ENCODE measurements at places on chromosomes 16 and 17.

DNA sequence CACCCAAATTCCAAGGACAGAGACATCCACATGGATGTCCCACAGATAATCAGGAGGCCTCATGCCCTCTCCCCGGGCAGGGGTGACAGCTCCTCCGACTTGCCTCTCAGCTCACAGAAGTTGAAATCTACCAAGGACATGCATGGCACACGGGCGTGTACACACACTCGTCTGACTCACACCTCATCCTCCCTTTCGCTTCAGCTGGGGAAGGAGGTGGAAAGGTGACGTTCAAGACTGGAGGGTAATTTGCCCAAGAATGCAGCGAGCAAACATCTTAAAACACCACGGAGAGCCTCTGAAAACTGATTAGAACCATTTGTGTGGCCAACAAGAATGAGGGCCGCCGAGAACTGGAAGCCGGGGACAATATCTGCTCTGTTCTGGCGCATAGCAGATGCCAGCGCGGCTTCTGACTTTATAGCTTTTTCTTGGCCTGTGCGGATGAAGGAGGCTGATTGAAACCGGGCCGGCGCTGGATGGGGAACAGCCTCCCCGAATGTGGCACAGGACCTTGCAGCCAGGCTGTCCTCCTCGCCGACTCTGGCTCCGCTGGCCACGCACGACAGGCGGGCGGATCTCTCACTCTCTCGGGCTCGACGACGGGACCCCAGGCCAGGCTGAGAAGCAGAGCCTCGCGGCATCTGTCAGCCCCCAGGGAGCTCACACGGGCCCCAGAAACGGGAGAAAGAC, 100.9 kb downstream of the C16orf95 start:
- no peak for DNase-seq

DNA sequence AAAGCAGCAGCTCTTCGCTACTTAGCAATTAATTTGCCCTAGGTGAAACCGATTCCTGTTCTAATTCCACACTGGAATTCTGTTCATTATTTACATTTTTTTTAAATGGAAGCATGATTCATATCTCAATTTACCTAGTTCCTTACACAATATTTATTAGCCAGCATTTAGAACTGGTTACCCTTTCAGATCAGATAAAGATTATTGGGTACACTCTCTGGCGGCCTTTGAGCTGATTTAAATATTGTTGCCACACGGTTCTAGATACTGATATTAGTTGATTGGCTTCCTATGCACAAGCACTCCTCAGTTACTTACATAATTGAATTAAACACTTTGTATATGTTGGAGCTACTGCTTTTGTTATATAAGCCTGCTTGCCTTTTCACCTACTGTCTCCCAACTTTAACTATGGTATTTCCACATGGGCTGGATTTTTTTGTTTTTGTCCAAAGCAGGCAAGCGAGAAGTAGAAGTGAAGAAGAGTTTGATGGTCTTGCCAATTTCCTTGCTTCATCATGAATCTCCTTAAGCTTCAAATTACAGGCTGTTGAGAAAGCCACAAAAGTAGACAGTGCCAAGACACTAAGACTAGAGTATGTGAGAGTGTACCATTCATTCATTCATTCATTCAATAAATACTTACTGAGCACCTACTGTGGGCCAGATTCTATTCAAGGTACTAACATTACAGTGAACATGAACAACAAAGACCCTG, 3.9 kb upstream of the ALDH3A2 start:
- DNase-seq = no peak

GRCh38 chr16:49910541-49911071, 54.7 kb upstream of the ZNF423 start:
- DNase-seq = no peak

DNA sequence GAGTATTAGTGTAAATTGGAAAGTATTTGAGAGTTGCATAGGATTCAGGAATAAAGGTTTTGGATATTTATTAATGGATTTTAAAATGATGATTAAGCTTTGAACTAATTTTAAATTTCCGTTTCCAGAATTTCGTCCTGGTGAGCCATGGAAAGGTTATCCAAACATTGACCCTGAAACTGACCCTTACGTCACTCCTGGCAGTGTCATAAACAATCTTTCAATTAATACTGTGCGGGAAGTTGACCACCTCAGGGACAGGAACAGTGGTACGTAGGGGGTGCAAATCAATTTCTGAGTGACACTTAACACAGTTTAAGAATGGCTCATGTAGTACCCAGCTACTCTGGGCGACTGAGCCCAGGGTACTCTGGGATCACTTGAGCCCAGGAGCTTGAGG, 29.1 kb upstream of the SLC5A11 start:
- DNase-seq = no peak

DNA sequence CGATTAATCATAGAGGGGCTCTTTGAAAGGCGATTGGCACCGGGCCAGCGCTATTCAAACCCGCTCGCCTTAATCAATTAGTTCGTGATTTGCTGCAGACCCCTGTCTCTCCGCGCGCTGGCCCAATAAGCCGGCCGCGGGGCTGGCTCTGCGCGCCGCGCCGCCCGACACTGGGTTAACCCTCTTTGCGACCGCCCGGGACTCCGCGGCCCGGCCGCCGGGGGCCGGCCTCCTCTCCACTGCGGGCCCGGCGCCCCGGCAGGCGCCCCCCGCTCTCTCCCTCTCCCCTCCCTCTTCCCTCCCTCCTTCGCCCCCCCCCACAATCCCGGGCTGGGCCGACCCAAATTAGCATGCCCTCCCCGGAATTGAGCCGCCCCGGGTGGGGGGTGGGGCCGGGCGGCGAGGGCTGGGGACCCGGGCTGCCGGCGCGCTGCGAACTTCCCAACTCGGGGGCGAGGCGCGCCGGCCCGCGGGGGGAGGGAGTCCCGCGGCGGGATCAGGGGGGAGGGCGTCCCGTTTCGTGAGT, 428 bp upstream of the SALL1 start:
- DNase-seq = no peak

DNA sequence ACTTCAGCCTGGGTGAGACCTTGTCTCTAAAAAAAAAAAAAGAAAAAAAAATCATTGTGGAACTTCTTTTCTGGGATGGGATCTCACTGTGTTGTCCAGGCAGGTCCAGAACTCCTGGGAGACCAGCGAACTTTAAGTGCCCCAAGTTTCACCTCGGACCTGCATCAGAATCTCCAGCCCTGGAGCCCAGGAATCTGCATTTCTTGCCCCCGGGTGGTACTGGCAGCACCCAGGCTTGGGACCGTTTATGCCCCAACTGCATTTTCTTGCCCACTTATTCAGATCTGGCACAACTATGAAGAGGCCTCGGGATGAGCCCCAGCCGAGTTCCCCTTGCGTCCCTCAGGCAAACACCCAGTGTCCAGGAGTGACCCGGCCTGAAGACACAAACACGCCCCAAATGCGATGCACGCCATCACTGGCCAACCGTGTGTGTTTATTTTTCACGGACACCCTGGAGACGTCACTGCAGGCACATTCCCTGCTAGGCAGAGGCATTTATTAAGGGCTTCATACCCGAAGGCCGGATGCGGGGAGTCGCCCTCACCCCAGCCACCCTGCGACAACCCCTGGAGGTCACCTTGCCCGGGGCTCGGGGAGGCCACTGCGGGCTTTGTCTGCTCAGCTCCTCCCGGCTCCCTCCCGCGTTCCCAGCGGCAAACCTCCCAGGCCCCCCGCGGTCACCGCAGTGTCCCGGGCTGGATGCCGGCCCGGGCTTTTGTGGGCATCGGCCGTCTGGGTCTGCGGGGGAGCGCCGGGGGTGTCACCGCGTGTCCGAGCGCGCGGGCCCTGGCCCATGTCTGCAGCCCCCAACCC, 684 bp upstream of the SPIRE2 start:
- no peak for DNase-seq

- DNase-seq = no peak
Measured at GRCh38 chr17:80621997-80622357, 77.3 kb downstream of the RPTOR start.

DNA sequence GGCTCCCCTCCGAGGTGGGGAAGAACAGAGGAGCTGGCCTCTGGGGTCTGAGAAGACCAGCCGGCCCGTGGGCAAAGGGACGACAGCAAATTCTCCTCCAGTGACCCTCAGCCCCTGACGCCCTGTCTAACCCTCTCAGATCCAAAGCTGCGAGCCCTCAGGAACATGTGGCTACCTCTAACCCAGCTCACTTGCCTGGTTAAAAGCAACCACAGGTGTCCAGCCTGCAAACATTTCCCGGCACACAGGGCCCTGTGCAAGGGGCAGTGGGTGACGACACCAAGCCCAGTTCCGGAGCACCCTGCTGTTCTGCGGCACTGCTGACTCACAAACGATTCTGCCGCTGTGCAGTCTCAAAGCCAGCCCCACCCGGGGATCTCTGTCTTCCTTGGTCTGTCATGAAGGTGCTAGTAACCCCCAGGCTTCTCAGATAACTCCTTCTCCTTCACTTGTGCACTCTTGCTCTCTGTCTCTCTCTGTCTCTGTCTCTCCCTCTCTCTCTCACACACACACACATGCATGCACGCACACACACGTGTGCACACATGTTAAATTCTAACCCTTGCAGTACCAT, 23.0 kb downstream of the WNT3 start:
- no peak for DNase-seq

GRCh38 chr16:24652803-24653202, 76.6 kb upstream of the TNRC6A start:
- no peak for DNase-seq

DNA sequence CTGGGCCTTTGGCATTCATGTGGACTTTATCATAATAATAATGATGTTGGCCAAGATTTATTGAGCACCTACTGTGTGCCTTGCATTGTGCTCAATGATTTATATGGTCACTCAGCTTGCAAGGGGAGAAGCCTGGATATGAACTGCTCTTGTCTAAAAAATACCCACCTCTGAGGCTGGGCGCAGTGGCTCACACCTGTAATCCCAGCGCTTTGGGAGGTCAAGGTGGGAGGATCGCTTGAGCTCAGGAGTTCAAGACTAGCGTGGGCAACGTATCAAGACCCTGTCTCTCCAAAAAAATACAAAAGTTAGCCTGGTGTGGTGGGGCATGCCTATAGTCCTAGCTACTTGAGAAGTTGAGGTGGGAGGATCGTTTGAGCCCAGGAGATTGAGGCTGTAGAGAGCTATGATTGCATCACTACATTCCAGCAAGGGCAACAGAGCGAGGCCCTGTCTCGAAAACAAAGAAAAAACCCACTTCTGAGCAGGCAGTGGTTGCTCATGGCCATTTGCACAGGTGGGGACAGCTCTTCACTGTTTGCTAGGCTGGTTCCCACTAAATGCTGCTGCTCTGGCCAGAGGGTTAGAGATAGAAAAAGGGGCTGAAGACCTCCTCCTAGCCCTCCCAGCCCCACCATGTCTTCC, 4.3 kb upstream of the ADGRG1 start:
- no peak for DNase-seq

DNA sequence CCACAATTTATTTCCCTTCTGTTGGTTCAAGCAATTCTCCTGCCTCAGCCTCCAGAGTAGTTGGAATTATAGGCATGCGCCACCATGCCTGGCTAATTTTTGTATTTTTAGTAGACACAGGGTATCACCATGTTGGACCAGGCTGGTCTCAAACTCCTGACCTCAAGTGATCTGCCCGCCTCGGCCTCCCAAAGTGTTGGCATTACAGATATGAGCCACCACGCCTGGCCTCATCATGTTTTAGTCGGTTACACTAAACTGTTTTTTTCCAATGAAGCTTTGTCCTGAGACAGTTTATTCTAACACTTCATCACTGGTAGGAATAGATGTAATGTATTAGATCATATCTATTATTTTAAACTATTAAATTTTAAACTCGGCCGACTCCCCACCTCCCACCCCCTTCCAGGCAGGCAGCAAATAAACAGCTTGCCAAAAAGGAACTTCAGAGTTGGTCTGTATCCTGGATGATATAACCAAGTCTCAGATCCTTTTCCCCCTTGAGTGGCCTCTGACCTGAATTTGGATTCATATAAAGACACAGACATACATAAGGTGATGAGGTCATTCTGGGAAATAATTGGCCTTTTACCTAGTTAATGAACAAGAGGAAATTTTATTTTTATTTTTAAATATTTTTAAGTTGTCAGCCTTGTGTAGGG, 18.4 kb upstream of the CORO6 start:
- no peak for DNase-seq

DNA sequence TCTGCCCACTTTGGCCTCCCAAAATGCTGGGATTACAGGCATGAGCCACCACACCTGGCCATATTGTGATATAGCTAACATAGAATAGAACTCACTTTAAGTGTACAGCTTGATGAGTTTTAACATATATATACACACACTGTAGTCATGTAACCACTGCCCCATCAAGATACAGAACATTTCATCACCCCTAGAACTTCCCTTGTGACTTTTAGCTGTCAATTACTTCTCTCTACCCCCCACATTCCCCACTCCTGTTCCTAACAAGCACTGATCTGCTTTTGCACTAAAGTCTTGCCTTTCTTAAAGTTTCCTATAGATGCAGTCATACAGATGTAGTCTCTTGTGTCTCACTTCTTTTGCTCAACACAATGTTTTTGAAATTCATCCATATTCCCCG, 93.1 kb downstream of the PITPNC1 start:
- no peak for DNase-seq

- DNase-seq = no peak
Measured at GRCh38 chr16:10253409-10253808, 71.2 kb upstream of the GRIN2A start.

GRCh38 chr17:57585341-57586195, 159.5 kb downstream of the CCDC182 start:
- DNase-seq = no peak

- no peak for DNase-seq
Measured at GRCh38 chr16:54026456-54026855, 260.1 kb downstream of the IRX3 start.

DNA sequence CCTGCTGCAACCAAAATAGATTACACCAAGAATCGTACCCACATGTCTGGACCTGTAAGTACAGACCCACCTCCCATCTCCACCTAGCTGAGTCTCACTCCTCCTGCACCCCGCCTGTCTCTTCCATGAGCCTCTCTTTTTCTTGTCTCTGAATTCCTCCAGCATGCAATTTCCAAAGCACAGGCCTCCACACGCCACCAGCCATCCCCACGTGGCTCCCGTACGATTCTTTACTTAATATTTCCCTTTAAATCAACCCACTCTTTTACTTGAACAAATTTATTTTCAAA, 1.2 kb downstream of the RPH3AL start:
- DNase-seq = no peak

- no peak for DNase-seq
Measured at GRCh38 chr17:75011401-75012095, 922 bp upstream of the MRPL58 start.

GRCh38 chr16:30896889-30897733, 697 bp downstream of the CTF1 start:
- peak; percentile 57 for DNase-seq

DNA sequence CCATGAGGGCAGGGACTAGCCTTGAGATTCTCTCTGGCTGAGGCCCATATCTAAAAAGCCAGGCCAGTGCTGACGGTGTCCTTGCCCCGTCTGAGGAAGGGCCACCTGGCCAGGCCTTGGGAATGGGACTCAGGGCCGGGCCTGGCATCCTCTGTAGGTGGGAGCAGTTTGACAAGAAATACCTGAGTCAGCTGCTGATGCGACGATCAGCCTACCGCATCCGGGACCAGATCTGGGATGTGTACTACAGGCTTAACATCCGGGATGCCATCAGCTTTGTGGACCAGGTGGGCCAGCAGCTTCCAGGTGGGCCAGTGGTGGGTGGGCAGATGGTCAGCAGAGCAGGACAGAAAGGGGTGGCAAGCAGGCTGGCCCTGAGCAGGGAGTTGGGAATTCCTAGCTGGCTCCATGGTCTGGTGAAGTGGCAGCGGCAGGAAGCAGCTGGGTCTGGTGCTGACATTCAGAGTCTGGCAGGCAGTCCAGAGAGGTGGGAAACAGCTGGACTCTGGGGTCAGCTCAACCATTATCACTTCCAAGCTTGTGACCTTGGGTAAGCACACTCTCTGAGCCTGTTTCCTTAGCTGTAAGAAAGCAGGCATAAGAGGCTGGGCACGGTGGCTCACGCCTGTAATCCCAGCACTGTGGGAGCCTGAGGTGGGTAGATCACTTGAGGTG, 9.5 kb downstream of the SLC9A5 start:
- no peak for DNase-seq
